IPS DF 19.7 (cell line): ENCODE measurements at places on chromosomes 7 and 10.

DNA sequence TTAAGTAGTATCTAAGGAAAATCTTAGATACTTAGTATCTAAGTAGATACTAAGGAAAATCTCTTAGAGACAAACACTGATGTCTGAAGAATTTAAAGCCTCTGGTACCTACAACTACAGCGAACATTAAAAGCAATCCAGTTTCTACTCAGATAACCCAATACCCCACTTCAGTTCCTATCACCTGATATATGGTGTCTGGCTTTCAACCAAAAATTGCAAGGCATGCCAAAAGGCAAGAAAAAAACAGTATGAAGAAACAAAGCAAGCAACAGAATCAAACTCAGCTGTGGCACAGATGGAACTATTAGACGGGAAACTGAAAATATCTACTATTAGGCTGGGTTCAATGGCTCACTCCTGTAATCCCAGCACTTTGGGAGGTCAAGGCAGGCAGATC is 31.1 kb downstream of the ARHGAP12 start:
- DNase-seq: no peak

DNA sequence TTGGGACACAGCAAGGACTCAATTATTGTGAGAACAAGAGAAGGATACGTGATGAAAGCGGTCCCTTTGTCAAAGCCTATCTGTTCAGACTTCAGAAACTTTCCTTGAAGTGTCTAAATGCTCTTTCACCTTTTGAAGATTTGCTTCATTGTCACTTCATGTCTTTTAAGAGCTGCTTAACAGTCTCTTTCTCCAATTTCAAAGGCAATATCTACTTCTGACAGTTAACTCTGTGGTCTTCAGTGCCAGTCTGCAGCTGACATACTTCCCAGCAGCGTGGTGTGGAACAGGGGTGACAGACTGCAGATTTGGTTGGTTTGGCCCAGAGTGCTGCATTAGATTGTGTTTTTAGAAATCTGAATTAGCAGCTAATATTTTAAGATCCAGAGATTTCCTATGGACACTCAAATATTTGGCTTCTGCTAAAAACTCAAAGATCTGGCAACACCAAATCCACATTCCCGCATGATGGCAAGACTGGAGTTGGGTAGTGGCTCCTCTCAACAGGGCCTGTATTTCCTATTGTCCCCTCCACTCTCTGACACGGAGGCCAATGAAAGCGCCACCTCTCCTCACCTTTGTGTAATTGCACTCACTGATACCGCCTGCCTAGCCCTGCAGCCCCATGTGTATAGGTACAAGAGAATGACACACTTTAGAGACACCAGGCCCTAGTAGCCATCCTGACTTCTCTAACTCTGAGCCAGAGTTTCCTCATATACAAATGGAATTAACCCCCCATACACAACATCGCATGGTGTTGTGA is 11.5 kb downstream of the SCRN1 start:
- peak; percentile 52 for DNase-seq

- DNase-seq: no peak
Measured at GRCh38 chr10:27285093-27285492, 44.5 kb upstream of the ACBD5 start.

GRCh38 chr10:125340903-125341302 is 180.5 kb upstream of the CTBP2 start:
- no peak for DNase-seq

GRCh38 chr7:20777377-20778062 is 9.2 kb downstream of the SP8 start:
- no peak for DNase-seq

GRCh38 chr10:26840938-26841732 is 19.6 kb downstream of the ABI1 start:
- DNase-seq: no peak

- no peak for DNase-seq
Measured at GRCh38 chr10:97549587-97550322, 22.8 kb upstream of the ANKRD2 start.

DNA sequence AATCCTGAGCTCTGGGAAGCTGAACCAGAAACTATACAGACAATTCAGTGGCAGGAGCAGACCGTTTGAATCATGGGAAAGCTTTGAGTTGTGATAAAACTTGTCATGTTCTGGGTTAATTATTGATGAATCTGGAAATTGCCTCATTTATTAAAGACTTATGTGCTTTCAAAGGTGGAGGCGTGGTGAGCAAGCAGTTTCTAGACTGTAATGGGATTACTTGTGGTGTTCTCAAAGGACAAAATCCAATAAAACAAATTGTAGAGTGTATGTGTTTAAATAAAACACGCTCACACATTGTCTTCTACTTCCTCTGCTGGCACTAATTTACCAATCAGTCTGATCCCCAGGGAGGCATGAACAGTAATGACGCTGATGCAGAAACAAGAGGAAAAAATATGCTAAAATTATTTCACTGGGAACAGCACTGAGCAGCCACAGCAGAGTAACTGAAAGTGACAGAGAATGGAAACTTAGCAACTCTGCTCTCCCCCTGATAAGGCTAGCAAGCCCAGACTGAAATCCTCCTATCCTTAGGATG is 25.1 kb downstream of the PARD3 start:
- DNase-seq: no peak

- DNase-seq: no peak
Measured at GRCh38 chr10:59793919-59794318, 40.7 kb upstream of the MRLN start.

DNA sequence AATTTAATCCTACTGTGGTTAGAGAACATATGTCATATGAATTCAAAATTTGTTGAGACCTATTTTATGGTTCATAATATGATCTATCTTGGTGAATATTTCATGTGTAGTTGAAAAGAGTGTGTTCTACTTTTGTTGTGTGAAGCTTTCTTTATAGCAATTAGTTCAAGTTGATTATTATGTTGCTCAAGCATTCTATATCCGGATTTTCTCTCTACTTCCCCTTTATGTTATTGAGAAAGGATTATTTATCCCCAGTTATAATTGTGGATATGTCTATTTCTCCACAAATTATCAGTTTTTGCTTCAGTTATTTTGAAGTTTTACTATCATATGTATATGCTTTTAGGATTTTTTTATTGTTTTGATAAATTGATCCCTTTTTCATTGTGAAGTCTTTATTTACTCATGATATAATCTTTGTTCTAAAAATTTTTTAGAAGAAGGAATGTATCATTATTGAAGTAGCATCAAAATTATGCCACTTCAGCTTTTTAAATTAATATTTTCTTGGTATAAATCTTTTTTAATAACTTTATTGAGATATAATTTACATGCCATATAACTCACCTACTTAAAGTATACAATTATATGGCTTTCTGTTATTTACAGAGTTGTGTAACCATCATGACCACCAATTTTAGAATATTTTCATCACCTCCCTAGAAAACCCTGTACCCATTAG is 12.0 kb upstream of the MEST start:
- no peak for DNase-seq

DNA sequence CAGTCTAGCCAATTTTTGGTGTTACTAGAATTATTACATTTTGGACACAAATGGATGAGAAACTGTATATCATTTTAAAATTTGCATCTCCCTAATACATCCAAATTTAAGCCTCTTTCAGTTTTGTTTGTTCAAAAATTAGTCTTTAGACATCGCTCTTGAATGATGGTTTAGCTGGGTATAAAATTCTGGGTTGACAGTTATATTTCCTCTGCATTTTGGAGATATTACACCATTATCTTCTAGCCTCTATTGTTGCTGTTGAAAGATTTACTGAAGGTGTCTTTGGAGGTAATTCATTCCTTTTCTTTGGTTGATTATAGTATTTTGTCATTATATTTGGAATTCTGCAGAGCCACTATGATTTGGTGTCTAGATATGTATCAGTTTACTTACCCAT is 116.5 kb downstream of the COL26A1 start:
- DNase-seq: no peak

- no peak for DNase-seq
Measured at GRCh38 chr10:52756295-52756694, 16.3 kb downstream of the MBL2 start.

DNA sequence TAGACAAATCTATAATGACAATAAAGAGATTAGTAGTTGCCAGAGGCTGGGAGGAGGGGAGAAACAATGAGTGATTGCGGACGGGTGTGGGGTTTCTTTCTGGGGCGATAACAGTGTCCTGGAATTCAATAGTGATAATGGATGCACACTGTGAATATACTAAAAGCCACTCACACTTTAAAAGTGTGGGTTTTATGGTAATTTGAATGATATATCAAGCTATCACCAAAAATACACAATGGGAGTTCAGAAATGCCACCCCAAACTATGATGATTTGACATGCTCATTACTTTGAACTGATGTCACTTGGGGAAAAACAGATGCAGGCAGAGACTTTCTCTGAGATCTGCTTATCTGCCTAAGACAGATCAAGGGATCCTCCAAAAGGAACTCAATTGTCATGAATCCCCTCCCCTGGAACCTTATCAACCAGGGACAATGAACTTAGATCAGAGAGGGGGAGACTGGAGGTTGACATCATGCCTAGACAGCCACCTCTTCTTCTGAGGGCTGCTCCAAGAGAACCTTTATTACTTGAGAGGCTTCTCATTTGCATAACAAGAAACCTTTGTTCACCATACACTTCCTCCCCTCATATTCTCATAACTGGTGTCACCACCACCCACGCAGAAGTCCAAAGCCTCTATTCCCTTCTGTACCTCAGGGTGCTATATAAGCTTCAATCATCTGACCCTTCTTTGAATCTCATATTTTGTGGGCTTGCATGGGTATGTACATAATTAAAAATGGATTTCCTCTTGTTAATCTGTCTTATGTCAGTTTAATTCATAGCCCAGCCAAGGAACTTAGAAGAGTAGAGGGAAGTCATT is 14.8 kb upstream of the ZC3HAV1 start:
- DNase-seq: no peak

DNA sequence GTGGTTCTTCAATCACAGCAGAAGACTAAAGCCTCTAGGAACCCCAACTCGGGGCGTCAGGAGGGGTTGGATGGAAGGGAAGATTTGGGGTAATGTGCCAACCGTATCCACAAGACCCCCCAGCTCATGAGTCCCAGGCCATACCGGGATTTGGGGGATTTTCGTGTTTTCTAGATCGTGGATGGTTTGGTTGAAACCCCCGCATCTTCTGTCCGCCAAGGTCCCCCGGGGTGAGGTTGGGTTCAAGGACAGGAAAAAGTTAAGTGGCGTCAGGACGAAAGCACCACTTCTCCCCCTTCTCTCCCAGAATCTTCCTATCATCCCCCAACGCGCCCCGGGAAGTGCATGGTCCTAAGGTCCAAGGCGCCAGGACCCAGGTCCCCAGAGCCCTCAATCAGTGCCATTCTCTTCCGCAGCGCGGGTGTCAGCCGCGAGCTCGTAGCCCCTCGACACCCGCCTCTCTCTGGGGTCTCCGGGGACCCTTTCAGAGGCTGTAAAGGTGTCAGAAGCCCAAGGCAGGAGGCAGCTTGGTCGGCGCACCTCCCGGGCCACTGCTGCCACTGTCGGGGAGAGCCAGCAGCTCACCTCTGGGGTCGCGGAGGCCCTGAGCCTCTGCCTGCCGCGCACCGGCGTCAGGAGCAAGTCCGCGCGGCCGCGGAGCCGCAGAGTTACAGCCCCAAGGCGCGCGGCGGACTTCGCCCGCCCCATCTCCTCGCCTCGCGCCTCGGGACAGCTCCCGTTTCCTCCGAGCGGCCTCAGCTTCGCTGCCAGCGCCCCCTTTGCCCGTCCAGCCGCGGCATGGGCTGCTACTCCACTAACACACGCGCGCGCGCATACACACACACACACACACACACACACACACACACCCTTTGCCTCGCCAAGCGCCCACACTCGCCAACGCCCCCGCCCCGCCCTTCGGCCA is 1.5 kb downstream of the MKX start:
- no peak for DNase-seq

GRCh38 chr10:58714409-58714808 is 201.7 kb downstream of the BICC1 start:
- DNase-seq: no peak

GRCh38 chr10:127398140-127398970 is 150.8 kb upstream of the NPS start:
- DNase-seq: no peak

DNA sequence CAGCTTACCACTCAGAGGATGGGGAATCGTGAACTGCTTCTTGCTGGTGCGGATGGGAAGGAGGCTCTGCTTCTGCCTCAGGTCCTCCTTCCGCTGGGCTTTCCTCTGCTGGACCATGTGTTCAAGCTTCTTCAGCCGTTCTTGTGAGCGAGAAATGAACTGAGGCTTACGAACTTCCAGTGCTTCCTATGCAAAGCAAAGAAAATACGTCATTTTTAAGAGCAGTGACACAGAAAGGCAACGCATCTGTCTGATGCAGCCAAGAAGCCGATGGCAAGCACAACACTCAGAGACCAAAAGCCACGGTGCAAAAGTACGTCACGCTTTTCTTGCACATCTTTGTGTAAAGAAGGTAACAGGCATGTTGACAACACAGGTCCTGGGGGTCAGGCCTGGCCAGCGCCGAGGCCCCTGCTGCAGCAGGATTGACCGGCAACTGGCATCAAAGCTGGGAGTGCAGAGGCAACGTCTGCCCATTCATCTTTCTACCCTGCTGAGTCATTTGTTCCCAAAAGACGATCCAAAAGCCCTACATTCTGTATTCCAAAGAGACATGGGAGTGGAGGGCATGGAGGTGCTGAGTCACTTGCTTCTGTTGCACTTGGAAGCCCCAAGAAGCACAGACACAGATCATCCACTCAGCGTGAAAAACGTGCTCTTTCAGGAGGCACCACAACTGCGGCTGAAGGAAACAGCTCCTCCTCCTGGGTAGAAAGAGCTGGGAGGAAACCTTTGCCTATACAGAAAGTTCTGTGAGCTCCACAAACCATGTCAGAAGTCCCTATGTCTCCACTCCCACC is 71.0 kb upstream of the ADAM12 start:
- DNase-seq: no peak

DNA sequence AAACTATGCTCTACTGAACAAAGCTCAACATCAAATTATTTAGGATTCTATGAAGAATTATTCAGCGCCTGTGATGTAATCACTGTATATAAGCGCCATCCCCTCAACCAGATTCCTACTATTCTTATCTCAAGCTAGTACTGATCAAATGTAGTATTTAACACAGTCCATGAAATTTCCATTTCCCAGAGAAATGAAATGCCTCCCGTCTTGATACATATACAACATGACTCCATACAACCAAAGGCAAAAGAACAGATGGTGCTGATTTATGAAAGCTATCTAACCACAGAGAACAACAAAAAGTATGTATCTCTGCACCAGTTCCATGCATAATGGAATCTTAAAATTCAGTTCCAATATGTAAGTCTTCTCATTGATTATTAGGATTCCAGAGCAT is 406.1 kb downstream of the PARD3 start:
- DNase-seq: no peak

DNA sequence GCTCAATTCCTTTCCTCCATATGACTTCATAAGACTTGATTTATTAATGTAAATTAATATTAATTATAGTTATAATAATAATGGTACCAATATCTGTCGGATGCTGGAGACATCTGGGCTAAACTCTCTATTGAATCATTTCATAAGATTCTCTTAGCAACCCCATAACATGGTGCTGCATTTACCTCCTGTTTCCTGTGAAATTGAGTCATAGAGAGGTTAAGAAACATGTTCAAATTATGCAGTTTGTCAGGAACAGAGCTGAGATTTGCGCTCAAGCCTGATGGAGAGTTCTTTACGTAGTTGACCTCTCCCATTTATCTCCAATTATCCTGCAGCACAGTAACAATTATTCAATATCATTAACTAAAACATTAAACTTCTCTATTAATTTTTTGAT is 621.8 kb upstream of the FZD8 start:
- DNase-seq: no peak

- DNase-seq: no peak
Measured at GRCh38 chr7:102991540-102992214, 78.9 kb downstream of the LRRC17 start.
